Tibial nerve (tissue), 4 donors: ENCODE measurements at places on chromosomes 2 and 18. TPM values are rescaled to one million over a fixed set of nuclear protein-coding genes. Genes with fewer than 3 reads are reported as not detected.

GRCh38 chr18:13163167-13163927, 55.2 kb upstream of the LDLRAD4 start:
- H3K4me3 ChIP-seq = no peak overlapping the region
- no peak overlapping the region for H3K27ac ChIP-seq
- no peaks in the 10 kb centered on the region for H3K4me1 ChIP-seq
- no peak for DNase-seq
- no peaks in the 10 kb centered on the region for H3K27me3 ChIP-seq
- no peaks in the 10 kb centered on the region for H3K36me3 ChIP-seq

DNA sequence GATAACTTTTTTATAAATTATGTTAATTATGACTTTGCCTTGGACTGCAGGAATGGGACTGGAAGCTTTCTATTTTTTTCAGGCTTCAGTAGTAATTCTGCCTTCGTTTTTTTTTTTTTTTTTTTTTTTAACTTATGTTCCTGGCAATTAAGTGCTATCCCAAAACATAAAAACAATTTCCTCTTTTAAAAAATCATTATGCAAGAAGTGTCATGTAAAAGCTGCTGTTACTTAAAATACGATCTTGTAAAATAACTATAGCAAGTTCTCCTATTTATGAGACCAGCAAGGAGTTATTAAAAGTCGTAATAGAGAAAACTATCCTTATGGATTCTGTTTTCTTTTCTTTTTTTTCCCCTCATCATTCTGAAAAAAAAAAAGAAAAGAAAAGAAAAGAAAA, 301.6 kb upstream of the FBXO11 start:
- H3K27ac ChIP-seq = no peak overlapping the region
- H3K36me3 ChIP-seq = no peaks in the 10 kb centered on the region
- H3K27me3 ChIP-seq = no peaks in the 10 kb centered on the region
- no peak for DNase-seq
- peaks cover 58% of the 10 kb centered on the region for H3K4me1 ChIP-seq

GRCh38 chr2:206323033-206323432, 48.6 kb downstream of the ZDBF2 start:
- H3K27me3 ChIP-seq = no peaks in the 10 kb centered on the region
- no peak overlapping the region for H3K27ac ChIP-seq
- DNase-seq = no peak
- H3K4me3 ChIP-seq = no peak overlapping the region
- H3K36me3 ChIP-seq = peaks cover 4% of the 10 kb centered on the region
- no peaks in the 10 kb centered on the region for H3K4me1 ChIP-seq

Gene SKOR2
- not detected for total RNA-seq

Gene SPATS2L
- total RNA-seq = 53.1 TPM

- H3K4me3 ChIP-seq = no peak overlapping the region
- H3K27me3 ChIP-seq = no peaks in the 10 kb centered on the region
- peak overlapping the region; percentile 79 for H3K27ac ChIP-seq
- H3K4me1 ChIP-seq = no peaks in the 10 kb centered on the region
- peak; percentile 50 for DNase-seq
- H3K36me3 ChIP-seq = no peaks in the 10 kb centered on the region
Measured at GRCh38 chr2:119428488-119429224, 3.0 kb upstream of the TMEM37 start.

Gene RBKS
- 1.2 TPM for total RNA-seq

GRCh38 chr2:180358458-180358857, 351.4 kb upstream of the CWC22 start:
- no peak overlapping the region for H3K27ac ChIP-seq
- H3K36me3 ChIP-seq = no peaks in the 10 kb centered on the region
- H3K4me3 ChIP-seq = no peak overlapping the region
- DNase-seq = no peak
- H3K4me1 ChIP-seq = no peaks in the 10 kb centered on the region
- no peaks in the 10 kb centered on the region for H3K27me3 ChIP-seq

Gene PRSS56
- total RNA-seq = not detected

DNA sequence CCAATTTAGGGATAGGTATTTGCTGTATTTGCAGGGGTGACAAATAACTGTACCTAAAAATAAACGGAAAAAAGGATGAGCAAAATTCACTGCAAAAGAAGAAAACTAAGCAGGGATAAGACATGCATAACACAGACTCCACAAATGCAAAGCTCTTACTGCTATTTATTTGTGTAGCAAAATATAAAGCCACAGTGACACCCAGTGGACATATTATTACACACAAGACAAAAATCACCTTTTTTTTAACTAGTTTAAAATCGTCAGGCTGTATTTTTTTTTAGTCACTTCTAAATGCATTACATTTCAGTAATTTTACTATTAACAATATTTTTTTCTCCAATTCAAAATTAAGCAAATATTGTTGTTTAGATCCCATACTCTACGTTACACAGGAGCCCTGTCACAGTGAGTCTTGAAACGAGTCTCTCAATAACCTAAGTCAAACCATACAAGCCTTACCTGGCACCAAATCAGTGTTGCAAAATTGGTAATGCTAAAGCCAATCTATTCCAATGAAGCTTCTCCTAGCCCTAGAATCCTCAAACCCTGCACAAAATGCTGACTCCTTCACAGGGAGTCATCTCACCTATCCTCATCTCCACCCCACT, 23.7 kb downstream of the METTL4 start:
- H3K4me1 ChIP-seq = no peaks in the 10 kb centered on the region
- no peaks in the 10 kb centered on the region for H3K36me3 ChIP-seq
- H3K27me3 ChIP-seq = no peaks in the 10 kb centered on the region
- H3K27ac ChIP-seq = no peak overlapping the region
- DNase-seq = peak; percentile 14

DNA sequence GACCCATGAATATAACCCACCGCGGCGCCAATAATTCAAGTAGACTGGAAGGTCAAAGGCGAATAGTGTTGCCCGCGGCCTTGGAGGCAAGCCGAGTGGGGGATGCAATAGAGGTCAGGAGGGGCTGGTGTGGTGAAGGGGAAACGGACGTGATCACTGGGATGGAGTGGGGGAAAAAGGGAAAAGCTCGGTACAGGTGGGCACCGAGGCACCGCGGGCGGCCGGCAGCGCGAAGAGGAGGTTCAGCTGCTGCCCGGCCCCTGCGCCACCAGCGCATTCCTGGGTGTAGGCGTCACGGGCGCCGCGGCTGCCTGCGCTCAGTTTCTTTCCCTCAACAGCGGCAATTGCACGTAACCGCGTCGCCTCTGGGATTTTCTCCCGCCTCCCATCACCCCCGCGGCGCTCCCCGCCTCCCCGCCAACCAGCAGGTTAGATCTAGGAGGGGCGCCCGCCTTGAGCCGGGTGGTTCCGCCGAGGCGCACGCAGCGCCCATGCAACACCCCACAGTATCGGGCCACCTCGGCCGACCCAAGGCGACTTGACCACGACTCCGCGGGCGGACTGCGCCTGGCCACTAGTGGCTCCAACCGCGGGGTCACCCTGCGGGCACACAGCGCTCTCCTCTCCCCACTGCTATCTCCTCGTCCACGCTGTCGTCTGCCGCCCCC, 1.5 kb downstream of the RND3 start:
- peak overlapping the region; percentile 95 for H3K27ac ChIP-seq
- DNase-seq = peak; percentile 50
- H3K36me3 ChIP-seq = no peaks in the 10 kb centered on the region
- peak overlapping the region; percentile 83 for H3K4me3 ChIP-seq
- peaks cover 20% of the 10 kb centered on the region for H3K4me1 ChIP-seq
- no peaks in the 10 kb centered on the region for H3K27me3 ChIP-seq

DNA sequence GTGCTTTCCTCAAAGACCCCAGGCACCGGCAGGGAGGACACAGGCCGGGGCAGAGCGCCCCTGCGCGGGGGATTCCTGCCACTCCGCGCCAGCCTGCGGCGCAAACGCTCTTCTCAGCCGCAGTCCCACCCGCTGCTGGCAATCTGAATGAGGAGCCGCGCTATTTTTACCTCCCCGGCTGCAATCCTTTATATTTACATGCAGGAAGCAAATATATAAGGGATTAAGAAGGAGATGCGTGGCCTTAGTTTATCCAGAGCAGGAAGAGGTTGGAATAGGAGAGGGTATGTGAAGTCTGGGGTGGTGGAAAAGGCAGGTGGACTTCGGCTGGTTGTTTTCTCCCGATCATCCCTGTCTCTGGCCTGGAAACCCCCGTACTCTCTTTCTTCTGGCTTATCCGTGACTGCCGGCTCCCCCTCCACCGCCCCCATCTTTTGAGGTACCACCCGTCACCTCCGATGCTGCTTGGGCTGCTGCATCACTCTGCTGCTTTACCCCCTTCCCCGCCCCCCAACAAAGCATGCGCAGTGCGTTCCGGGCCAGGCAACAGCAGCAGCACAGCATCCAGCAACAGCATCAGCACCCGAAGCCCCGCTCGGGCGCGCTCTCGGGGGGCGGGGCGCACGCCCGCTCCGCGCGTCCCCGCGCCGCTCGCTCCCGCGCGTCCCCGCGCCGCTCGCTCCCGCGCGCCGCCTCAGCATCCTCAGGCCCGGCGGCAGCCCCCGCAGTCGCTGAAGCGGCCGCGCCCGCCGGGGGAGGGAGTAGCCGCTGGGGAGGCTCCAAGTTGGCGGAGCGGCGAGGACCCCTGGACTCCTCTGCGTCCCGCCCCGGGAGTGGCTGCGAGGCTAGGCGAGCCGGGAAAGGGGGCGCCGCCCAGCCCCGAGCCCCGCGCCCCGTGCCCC, at the start of gene ADAM23:
ADAM23 (plus strand) TSS at position 700 of the 902 bp plus-strand sequence. CDS start 335 bp downstream, outside the sequence.
- no peaks in the 10 kb centered on the region for H3K36me3 ChIP-seq
- H3K27ac ChIP-seq = no peak within 1 kb of the TSS
- H3K4me3 ChIP-seq = peak within 1 kb of the TSS; percentile 53
- peaks cover 4% of the 10 kb centered on the region for H3K4me1 ChIP-seq
- DNase-seq = no peak

GRCh38 chr2:213129311-213129710, 22.1 kb downstream of the IKZF2 start:
- no peaks in the 10 kb centered on the region for H3K27me3 ChIP-seq
- H3K4me3 ChIP-seq = no peak overlapping the region
- no peak for DNase-seq
- no peak overlapping the region for H3K27ac ChIP-seq
- no peaks in the 10 kb centered on the region for H3K4me1 ChIP-seq
- H3K36me3 ChIP-seq = no peaks in the 10 kb centered on the region
